ENCODE measurements at places on chromosomes 7 and 10.

- no peak for DNase-seq
These were observed 425.1 kb upstream of the LRGUK start for GRCh38 chr7:133702078-133702477.

DNA sequence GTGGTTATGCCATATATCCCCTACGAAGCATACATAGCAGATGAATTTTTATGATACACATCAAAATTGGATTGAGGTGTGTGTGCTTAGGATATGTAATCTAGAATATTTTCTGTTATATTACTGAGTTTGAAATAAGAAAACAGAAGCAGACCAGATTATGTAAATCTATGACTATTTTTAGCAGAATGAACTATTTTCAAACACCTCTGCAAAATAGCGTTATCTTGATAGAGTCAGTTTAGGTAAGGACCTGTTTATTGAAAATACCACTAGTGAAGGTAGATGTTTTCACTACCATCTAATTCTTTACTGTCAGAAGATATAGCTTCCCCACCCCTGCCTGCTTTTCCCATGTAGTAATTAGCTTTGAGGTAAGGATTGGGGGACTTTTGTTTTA is 9.1 kb downstream of the LANCL2 start:
- DNase-seq: no peak

- DNase-seq: peak; percentile 60
These were observed 659 bp downstream of the FIGNL1 start for GRCh38 chr7:50449501-50449880.

DNA sequence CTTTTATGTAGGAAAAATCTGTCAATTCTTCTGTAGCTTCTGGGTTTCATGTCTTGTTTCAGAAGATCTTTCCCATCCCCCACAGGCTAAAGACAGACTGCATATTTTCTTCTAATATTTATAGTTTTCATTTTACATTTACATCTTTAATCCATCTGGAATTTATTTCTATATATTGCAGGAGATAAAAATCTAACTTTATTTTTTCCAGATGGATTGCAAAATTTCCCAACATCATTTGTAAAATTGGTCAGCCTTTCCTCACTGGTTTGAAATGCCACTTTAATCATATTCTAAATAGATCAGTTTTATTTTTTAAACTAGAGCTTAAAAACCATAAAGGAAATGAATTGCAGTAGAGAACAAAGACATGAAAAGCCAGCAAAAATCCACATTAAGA is 46.9 kb downstream of the TMEM26 start:
- DNase-seq: no peak

- no peak for DNase-seq
These were observed 233.8 kb downstream of the C7orf25 start for GRCh38 chr7:42677751-42678699.

DNA sequence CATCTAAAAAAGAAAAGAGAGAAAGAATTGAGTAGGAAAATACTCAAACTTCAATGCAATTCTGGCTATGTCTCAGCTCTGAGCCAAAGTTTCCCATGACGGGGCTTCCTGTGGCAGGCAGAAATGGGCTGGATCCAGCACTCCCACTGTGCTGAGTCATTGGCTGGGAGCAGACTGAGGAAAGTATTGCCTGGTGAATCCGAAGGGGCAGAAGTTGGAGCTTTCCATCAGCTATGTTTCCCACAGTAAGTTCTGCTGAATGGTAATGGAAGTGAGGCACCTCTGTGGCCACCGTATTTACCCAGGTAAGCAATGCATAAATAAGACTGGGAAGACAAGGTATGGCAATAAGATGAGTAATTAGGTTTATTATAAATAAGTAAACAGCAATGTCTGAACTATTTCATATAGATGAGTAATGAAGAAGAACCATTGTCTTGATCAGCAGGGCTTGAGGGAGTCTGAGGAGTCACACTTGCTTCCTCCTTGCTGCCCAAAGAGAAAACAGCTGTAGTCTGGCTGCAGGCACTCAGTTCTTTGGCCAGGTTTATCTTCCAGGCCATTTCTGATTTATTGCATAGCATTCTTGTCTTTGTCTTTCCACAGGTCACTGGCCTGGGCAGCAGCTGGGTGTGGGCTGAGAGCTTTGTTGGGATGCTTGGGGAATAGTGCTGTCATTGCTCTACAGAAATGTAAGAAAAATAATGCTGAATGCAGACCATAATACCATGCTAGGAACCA is 255.3 kb downstream of the DNAJB9 start:
- no peak for DNase-seq

- DNase-seq: no peak
These were observed 458.6 kb upstream of the KLF6 start for GRCh38 chr10:4243651-4244050.

DNA sequence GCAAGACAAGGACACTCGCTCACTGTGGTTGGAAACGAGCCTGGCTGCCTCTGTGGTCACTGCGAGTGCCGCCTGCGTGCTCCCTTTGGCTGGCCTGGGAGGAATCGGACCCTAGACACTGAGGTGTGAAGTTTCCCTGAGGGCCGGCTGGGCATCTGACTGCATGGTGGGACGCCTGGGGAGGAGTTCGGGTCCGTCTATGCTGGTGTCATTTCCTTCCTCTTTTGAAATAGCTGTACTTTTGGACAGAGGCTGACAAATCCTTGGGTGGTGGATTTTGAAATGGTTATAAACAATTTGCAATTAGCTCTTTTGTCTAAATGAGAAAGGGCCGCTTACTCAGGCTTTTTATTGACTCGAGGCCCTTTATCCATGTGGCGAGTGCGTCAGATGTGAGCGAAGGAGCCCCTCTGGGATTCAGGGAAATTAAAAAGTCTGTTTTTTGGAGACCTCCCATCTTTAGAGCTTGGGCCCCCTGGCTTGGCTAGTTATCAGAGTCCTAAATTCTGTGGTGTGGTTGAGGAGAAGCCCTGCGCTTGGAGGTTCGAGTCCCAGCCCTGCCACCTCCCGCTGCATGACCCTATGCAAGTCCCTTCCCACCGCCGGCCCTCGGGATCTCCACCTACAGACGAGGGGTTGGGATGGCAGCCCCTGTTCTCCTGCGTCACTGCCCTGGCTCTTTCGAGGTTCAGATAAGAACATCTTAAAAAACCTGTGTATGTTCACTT is 147.1 kb downstream of the RGS10 start:
- no peak for DNase-seq

DNA sequence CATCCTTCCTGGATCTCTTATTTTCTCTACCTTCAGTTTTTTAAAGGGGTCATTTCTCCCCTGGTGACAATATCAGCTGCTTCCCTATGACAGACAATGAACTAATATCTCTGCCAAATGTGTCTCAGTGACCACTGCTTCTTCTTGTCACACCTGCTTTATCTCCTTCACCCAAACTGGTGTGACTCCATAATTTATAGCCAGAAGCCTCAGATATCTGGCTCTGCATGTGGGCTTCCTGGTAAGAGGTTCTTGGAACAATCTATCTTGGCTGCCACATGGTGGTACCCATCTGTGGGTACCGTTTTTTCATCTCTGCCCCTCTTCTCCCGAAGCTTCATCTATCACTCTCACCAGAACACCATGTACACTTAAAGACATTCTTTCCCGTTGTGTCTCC is 37.0 kb downstream of the CPVL start:
- no peak for DNase-seq

DNA sequence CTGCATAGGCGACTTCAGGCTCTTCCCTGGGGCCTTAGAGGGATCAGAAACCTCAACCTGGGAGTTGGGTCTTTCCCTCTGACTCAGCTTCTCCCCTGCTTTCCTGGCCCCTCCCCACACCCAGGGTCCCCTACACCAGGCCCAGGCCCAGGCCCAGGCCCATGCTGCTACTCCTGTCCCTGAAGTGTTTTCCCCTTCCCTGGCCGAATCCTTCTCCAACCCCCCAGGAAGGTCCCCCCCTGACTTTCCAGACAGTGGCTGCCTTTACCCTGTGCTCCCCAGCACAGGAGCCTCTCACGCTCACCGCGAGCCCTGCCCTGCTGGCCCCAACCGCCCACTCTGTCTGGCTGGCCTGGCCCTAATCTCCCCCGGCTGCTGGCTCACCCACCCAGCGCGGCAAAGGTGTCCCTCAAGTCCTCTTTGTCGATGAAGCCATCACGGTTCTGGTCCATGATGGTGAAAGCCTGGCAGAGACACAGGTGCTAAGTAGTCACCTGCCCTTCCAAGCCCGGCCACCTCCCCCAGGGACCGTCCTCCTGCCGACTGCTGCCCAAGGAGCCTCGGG is 6.4 kb downstream of the MYL10 start:
- DNase-seq: no peak

DNA sequence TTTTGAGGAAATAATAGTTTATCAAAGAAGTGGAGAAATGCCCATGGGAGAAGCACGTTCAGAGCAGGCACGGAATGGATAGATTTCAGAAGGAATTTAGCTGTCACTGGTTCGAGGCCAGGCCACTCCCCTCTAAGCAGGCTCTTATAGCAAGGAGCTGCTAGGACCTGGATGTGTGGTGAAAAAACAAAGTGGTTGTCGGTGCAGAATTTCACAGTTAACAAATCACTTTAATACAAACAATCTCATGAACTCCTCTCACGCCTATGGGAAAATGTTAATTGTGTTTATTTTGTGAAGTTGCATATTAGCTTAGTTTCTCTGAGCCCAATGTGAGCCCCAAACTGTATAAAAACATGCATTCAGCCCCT is 176.3 kb downstream of the PKD1L1 start:
- no peak for DNase-seq

DNA sequence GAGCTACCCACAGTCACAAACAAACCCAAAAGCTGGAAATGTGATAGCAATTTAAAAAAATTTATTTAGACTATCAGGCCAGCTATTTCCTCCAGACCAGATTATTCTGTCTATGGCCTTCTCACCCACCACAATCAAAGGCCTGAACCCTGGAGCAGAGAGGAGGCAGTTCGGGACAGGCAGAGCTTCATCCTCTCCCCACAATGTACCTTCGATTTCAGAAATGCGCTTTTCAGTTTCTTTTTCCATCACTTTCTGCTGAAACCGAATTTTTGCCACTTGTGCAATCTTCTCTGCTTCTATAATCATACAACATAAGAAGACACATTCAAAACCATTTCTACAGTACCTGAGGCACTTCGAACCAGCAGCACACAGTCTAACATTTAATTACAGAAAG is 29.9 kb downstream of the ERLIN1 start:
- no peak for DNase-seq

DNA sequence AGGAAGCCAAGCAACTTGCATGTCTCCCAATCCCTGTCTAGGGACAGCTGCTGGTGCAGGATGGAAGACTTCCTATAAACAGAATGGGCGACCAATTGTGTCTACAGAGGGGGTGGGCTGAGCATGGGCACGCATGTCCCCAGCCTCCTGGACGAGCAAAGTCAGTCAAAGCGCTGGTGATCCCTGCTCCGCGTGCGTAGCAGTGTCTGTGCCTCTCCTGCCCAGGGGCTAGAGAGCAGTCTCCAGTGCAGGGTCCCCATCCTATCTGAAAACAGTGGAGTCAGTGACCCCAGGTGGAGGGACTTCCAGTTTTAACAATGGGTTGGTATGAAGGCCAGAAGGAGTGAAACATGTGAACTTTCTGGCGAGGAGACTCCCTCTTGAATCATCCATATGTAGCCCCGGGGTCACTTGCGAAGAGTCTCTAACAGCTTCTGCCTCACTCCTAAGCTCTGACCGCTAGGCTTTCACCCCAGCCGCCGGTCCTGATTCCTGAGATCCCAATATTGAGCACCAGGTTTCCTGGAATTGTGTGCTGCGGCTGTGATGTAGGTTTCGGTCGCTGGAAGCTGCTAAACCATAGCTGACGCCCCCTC is 714 bp upstream of the CASP2 start:
- DNase-seq: no peak

DNA sequence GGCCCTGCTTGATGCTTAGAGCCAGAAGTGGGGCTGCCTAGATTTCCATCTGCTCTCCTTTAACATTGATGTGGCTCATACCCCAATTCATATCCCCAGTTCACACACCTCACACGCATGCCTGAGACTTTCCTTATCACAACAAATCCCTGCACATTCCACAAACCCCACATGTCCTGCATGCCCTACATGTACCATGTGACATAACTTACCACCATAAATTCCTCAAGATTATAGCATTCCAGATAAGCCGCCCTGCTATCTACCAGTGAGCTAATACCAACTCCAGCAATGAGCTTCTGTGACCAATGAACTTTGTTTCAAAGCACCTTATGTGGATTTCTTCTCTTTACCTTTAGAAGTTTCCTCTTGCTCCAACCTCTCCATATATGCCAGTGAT is 104.7 kb upstream of the RAB11FIP2 start:
- DNase-seq: no peak

DNA sequence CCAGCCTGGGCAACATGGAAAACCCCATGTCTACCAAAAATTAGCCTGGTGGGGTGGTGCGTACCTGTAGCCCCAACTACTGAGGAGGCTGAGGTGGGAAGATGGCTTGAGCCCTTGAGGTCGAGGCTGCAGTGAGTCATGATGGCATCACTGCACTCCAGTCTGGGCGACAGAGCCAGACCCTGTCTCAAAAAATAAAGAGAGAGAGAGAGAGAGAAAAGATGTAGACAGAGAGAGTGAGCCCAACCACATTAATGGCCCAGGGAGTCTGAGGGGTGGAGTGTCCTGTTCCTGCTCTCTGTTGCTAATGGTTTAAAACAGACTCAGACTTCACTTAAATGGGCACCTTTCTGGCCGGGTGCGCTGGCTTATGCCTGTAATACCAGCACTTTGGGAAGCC is 455.7 kb upstream of the GALNT17 start:
- DNase-seq: no peak

GRCh38 chr7:74288034-74288881 is 949 bp upstream of the CLIP2 start:
- DNase-seq: no peak

DNA sequence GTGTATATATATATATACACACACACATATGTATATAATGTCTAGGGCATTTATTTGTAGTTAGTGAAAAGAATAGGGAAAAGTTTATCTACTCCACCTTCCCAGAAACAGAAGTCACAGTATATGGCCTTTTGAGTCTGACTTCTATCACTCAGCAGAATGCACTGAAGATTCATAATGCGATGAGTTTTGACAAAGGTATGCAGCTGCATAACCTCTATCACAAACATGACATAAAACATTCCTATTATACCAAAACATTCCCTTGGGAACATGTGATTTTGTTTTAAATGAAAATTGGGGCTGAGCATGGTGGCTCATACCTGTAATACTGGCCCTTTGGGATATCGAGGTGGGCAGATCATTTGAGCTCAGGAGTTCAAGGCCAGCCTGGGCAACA is 137.3 kb upstream of the EEPD1 start:
- no peak for DNase-seq
